ENCODE measurements at places on chromosomes 1 and 21.

DNA sequence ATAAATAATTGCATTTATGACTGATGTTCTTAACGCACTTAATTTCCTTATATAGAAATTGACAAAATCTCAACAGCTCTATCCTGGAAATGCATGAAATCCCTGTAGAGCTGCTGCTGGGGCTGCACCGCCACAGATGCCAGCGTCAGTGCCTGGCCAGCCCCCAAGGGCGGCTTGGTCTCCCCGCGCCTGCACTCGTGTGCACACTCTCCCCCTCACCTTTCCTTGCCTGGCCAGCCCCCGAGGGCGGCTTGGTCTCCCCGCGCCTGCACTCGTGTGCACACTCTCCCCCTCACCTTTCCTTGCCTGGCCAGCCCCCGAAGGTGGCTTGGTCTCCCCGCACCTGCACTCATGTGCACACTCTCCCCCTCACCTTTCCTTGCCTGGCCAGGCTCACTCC lies 11.3 kb downstream of the TPRG1L start:
- DNase-seq, result no peak

DNA sequence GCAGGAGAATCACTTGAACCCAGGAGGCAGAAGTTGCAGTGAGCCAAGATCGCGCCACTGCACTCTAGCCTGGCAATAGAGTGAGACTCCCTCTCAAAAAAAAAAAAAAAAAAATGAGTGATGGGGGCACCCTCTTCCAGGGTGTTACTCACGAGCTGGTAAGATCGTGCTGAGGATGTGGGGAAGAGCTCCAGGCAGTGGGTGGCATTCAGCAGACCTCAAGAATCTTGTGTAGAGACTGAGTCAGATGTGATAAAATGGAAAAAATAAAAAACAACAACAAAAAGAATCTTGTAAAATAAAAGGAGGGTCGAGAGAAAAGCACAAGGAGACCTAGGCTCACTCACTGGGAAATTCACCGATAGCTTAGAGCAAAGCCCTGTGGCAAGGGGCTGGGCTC lies 38.5 kb downstream of the EPHA2 start:
- DNase-seq, result no peak

- no peak for DNase-seq
Observed at GRCh38 chr1:161791904-161792655, 26.0 kb downstream of the ATF6 start.

DNA sequence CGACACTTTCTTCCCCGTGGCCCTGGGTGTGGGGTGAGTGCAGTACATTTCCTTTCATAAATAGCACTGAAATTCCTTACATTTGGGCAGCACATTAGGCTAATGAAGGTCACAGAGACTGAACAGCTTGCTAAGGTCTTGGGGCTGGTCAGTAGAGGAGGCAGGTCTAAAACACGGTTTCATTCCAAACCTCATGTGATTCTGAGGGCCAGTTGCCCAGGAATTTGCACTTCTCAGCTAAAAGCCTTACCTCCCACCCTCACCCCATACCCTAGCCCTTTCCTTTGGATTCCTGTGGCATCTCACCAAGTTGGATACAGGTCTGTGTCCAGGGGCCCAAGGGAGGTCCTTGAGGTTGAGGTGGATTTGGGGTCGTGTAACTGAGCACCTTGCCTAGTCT lies 147.8 kb upstream of the CD34 start:
- DNase-seq, result no peak

DNA sequence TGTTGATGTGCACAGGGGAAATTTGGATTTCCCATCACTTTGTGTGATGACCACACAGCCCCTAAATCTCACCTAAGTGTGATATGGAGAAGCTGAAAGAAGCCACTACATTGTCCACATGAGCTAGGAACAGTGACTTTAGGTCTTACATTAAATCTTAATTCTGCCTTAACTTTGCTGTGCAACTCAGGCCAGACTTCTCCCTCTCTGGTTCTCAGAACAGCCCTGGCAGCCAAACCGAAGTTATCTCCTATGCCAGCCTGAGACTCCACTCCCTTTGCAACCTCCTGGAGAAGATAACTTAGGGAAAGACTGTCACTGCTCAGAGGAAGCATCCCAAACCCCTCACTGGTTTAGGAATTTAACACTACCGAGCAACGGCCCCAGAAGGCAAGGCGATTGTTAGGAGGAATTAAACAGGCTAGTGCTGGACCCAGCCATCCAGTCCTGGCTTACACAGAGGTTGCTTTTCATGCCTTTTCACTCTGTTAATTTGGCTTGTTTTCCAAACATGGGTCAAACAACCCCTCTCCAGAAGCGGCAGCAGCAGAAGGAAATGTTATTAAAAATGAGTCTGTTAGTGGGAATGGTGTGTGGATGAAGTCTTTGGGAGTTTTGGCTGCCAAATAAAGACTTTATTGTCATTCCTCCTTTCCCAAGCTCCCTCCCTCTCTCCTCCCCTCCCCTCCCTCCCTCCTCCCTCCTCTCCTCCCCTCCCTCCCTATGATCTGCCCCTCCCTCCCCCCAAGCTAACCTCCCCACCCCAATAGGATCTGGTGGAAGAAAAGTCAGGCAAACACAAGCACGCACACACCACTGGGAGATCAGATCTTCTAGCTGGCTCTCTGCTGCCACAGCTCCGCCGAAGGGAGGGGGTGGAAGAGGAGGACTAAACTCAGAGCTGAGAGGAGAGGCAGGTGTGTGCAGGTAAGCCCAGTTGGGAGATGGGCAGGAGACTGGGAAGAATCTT lies at the start of gene PRELP:
TSS of gene PRELP (plus strand) at position 795 of the 970 bp plus-strand sequence. CDS start 7,379 bp downstream, outside the sequence.
- DNase-seq, result peak; percentile 23

DNA sequence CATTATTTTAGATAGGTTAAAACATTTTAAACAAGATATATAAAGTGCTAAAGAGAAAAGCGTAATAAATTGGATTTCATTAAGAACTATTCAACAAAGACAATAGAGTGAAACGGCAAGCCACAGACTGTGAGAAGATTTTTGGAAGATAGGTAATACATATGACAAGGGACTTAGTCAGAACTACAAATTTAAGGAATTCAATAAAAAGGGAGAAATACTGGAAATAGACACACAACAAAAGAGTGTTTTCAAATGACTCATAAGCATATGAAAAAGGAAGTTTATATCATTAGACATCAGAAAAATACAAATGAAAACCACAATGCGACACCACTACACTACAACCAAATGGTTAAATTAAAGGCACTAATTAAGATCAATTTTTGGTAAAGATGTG lies 90.5 kb downstream of the GDAP2 start:
- no peak for DNase-seq

- no peak for DNase-seq
Observed at GRCh38 chr1:28170001-28170596, 6.4 kb downstream of the PTAFR start.

DNA sequence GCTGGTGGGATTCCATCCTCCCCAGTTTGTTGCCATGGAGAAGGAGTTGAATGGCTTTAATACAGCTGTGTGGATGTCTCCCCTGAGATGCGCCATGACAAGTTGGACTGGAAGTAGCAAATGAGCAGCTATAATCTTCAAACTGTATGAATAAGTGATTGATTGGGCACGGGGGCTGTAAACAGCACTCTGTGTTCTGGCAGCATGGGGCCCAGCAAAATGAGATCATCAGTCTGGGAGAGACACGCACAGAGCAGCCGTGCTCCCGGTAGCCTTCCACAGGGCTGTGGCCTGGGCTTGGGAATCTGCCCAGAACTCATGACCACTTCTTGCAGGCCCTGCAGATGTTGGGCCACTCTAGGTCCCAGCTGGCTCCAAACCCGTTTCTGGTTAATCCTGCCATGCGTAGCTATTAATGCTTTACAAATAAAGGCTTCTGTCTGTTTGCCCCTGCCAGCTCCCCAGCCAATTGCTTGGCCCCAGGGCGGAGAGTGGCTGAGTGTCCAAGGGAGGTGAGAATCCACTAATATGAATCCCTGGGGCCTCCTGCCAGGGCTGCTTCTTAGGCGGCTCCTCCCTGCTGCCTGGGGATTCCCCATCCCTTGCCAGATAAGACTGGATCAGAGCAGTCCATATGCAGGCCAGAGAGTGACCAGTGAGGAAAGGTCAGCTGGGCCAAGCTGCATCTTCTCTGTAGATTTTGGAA lies 642.9 kb downstream of the AJAP1 start:
- DNase-seq, result no peak

GRCh38 chr21:36890086-36890485 lies 76.4 kb downstream of the HLCS start:
- DNase-seq, result no peak

GRCh38 chr21:41361786-41362604 lies at the start of gene MX2:
MX2 (plus strand) TSS chr21:41362027; CDS start chr21:41376907, 14,880 bp downstream.
- DNase-seq, result no peak

DNA sequence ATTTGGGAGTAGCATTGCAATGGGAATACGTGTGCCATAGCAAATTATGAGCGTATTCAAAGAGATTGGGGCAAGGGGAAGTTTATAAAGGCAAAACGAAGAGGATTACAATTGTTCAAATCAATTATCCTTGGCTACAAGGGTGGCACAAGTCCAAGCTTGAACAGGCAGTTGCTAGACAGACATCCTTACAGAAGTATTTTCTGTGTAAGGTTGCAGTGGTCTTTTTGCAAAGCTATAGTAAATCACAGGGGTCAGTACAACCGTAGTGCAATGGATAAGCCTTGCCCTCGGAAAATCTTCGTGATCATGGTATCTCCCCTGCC lies 37.4 kb upstream of the HAO2 start:
- no peak for DNase-seq

DNA sequence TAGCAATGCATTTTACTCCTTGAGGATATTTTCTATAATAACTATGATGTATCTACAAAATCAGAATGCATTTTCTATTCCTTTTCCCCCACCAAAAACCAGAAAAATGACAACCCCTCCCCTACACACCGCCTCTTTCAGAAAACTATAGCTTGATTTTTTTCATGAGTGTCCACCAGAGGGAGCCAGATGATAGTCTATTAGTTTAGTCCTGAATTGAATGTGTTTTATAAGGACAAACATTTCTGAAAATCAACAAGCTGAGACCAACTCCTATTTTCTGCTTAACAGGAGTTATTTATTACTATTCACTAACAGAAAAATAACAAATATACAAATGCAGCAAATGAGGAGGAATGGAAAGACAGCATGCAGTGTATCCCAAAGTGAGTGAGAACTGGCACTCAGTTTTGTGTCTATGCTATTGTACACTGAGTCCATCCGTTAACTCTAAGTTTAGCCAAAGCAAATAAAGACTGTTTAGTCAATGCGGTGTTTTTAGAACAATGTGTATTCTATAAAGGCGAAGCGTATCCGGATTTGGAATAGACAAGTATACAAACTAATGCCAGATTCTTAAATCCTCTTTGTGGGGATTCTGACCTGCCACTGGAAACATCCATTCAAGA lies 182.6 kb downstream of the VAV3 start:
- no peak for DNase-seq

DNA sequence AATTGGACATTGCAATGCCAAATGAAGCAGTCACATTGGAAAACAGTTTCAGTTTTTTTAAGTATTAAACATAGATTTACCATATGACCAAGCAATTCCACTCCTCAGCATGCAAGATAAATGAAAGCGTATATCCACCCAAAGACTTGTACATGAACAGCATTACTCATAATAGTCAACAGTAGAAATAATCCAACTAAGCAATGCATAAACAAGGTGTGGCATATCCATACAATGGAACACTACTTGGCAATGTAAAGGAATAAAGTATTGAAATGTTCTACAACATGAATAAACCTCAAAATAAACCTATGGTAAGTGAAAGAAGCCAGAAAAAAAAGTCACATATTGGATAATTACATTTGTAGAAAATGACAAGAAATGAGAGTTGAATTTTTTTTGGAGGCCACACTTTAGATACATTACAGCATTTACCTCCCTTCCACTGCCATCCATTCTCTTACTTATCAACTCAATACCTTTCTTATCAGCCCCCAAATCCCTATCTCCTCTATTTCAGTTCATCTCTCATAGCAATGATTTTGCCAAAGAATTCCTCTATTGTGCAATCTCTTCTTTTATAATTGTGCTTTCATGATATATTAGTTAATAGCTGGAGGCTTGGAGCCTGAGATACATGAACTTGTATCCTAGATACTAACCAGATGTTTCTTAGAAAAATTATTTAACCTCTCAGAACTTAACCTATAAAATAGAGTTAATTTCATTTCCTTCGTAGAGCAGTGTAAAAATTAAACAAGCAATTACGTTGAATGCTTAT lies 414.2 kb upstream of the C1orf87 start:
- DNase-seq, result no peak

DNA sequence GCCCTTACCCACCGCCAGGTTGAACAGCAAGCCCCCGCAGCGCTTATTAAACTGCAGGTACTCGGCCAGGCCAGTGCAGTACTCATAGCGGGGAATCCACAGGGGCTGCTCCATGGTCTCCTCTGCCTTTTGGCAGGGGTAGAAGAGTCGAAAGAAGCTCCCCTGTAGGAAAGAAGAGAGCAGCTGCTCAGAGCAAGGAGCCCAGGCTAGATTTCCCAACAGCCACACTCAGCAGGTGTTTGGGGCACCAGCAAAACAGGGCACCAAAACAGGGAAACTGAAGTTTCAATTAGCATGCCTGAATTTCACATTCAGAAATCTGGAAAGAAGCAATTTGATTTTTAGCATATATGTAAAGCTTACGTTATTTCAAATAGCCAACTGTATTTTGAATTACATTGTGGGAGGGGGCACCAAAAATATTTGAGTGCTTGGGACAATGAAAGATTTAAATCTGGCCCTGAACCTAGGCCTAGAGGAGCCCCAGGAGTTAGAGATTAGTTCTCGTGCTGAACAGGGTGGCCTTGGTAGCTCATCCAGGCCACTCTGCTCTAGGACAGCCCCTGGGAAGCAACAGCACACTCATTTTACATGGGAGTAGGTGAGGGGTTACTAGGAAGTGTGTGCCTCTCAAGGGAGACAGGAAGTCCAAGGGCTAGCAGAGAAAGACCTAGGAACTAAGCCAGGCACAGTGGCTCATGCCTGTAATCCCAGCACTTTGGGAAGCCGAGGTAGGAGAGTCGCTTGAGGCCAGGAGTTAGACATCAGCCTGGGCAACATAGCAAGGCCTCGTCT lies 8.2 kb downstream of the PAFAH2 start:
- DNase-seq, result no peak

DNA sequence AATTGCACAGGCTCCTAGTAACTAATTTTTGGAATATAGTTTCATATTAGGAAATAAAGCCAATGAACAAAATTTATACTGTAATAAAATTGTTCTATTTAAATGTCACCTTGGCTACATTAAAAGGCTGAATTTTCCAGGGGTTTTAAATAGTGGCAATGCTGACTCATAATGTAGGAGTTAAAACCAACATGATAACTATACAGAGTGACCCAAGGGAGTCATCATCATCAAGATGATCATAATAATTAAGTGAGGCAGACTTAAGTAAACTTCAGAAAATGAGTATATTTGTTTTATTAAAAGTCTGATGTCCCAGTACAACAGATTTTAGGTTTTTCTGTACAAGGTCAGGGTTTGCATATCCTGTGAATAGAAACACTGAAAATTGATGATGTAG lies 183.4 kb downstream of the PLPPR4 start:
- DNase-seq, result no peak

DNA sequence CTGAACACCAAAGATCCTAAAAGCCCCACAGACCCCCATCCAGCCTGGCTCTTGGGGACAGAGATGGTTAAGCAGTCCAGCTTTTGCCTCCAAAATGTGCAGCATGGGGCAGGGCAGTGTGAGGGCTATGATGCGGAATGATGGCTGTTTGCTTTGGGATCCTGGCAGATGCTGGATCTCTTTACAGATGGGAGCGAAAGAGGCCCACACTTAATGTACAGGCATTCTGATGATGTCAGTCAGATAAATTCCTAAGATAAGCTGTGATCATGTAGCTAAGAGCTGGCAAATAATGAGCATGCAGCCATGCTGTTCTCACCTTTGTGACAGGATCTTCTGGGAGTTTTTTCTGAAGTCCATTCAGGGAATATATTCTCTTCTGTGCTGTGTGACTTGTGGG lies 17.6 kb upstream of the KCNQ4 start:
- no peak for DNase-seq

Data from NCI-H1417 treated with DMSO at 0.1 percent for 48 hours (cell line).